Stimulated activated CD4-positive, alpha-beta T cell treated with anti-CD3 and anti-CD28 coated beads, Interleukin-4, amount 100 ng/mL, for 1 hour (primary cell): ENCODE measurements at places on chromosomes 12 and 14.

GRCh38 chr12:28209782-28210181, 19.5 kb downstream of the CCDC91 start:
- DNase-seq = no peak

GRCh38 chr14:39452680-39453079, 20.4 kb upstream of the FBXO33 start:
- DNase-seq = no peak

DNA sequence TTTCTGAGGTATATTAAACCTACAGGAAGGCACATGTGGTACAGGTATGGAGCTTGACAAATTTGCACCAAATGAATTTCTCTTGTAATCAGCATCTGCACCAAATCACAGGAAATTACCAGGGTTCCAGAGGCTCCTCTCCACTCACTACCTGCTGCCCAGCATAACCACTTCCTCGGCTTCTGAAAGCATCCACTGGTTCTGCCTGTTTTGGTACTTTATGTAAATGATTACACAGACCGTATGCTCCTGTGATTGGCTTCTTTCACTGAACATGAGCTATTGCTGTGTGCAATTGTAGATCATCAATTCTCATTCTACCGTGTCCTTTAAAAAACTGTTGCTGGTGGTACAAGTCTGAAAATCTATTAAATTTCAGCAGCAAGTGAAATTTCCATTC, 522.1 kb downstream of the TMEM132D start:
- no peak for DNase-seq

DNA sequence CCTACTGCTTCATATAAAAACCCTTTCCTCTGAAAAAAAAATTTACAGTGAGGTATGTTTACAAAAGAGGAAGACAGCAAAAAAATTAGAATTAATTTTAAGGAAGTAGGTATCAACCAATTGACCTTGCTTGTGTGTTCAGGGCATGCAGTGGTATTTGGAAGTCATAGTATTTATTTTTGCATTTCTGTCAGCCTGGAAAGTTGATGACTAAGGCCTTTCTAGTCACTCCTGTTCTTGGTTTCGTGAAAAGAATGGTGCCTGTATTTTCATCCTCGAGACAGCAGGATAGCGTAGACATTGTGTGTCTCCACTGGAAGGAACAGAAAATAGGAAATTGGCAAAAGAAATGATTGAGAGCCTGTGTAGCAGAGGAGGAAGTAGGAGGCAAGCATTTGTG, 24.5 kb downstream of the SLC16A7 start:
- DNase-seq = no peak
